Hindlimb muscle (tissue), 1 donor: ENCODE measurements at places on chromosomes 1 and 21. TPM values are rescaled to one million over a fixed set of nuclear protein-coding genes. Genes with fewer than 3 reads are reported as not detected.

DNA sequence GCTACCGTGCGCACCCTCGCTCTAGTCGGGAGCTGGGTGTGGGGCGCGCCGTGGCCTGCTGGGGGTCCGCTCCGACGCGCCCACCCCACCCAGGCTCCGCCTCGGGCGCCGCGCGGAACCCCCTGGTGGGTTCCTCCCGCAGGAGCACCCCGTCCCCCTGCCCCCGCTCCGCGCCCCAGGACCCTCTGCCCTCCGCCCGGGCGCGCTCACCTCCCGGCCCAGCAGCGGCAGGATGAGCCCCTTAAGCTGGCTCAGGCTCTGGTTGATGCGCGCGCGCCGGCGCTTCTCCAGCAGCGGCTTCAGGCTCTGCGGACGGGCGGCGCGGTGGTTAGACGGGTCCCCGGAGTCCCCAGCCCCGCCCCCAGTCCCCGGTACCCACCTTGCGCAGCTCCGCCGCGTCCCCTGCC, 319 bp downstream of the HES2 start:
- no peak for DNase-seq

Gene AMY1C
- polyA plus RNA-seq = not detected

DNA sequence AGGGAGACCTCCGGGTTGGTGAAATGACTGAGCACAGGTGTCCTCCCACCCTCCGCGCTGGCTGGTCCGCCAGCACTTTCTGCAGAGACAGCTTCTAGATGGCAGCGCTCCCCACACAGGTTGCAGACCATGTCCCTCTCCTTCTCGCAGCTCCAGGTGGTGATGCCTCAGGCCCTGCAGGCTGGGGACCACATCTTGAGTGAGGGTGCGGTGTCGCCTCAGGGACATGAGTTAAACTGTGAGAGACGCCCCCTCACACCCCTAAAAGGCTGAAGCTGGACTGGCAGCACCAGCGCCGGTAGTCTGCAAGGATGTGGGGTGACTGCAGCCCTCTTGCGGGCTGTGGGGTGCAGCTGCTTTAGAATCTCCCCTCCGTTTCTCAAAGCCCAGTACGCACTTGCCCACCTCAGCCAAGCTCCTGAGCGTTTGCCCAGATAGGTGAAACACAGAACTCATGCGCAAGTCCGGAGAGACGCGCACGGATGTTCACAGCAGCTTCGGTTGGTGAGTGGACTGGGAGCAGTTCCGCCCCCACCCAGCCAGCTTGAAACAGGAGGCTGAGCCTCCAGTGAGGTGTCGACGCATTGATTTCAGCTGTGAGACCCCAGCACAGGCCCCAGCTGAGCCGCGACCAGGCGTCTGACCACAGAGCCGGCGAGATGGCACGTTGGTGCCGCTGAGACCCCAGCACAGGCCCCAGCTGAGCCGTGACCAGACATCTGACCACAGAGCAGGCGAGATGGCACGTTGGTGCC, 28.6 kb downstream of the COL6A1 start:
- DNase-seq = no peak

DNA sequence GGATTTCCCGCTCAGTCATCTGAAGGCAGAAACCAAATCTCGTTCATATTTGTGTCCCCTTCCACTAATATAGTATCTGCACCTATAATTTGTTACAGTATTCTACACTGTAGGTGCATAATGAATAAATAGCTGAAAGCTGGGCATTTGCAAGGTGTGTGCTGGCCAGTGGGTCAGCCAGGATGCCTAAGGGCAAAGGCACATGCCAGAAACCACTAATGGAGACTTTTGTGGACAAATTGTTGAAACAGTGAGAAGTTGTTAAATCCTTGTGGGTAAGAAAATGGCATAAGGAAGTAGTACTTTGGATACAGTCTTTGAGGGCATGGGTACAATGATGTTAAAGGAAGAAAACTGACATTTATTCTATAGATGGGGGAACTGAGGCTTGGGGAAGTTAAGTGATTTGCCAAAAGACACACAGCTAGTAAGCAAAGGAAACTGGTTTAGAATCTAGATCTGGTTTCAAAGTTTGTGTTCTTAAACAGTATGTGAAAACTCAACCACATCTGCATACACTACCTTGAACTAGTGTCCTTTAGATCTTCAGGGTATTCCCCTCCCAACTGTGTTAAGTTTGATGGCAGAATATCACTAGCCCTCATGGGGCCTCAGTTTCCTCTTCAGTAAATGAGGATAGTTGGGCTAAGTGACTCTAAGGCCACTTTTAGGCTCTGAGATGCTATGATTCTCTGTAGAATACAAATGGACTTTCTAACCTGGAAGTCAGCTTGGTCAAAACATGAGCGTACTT, 26.5 kb upstream of the LRRC8C start:
- DNase-seq = no peak

DNA sequence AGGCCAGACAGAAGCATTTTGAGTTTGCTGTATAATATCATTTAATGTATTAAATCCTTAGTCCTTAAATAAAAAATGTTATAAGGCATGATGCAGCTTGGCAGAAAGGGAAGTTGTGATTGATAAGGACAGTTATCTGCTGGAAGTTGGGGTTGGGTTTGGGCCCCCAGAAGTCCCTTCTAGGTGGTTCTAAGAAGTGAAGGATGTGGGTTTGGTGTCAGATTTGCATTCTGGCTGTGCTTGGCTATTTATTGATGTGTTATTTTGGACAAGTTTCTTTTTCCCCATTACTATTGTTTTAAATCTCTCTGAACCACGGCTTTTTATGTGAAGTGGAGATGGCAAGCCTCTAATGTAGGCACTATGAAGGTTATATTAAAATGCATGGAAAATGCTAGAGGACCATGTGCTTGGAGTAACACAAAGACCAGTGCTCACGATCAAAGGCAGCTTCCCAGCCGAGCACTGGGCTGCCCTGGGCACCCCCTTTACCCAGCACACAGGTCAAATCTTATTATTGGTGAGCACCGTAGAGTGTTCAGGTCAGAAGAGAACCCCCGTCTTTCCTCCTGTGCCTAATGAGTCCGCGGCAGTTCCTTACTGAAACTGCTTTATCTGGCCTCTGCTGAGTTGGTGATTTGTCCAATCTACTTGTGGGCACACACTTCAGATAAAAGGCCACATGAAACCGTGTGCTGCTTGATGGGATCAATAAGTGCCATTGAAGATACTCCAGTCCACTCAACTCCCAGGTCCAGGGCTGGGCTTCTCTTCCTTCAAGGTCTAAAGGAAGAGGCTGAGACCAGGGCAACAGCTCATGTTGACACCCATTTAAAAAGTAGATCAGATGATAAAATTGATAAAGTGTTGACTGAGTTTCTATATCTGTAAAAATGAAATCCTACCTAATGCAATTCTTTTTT, 212.0 kb downstream of the PRDM2 start:
- DNase-seq = no peak

- no peak for DNase-seq
Measured at GRCh38 chr1:208907790-208908189, 663.6 kb upstream of the PLXNA2 start.

- DNase-seq = no peak
Measured at GRCh38 chr1:184033711-184034167, 3.8 kb downstream of the COLGALT2 start.

Gene PDZK1IP1
- 0.59 TPM for polyA plus RNA-seq

GRCh38 chr1:25197982-25198662, 34.2 kb downstream of the SYF2 start:
- DNase-seq = no peak

- DNase-seq = no peak
Measured at GRCh38 chr1:154958681-154959425, 2.7 kb downstream of the PYGO2 start.

DNA sequence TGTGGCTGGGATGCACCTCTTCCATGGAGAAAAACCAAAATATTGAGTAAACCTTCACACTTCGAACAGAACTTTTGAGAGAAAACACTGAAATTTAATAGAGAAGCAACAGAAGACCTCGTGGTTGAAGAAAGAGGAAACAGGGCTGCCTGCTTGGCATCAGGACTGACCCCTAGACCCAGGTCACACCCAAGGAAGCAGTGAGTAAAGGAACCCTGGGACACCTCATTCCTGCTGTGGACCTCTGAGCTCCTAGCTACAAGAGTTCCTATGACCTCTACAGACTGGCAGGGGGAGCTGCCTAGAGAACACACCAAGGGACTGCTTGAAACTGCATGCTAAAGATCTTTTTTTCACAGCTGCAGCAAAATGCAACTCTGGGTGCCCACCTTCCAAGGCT, 67.8 kb downstream of the FASLG start:
- DNase-seq = no peak

DNA sequence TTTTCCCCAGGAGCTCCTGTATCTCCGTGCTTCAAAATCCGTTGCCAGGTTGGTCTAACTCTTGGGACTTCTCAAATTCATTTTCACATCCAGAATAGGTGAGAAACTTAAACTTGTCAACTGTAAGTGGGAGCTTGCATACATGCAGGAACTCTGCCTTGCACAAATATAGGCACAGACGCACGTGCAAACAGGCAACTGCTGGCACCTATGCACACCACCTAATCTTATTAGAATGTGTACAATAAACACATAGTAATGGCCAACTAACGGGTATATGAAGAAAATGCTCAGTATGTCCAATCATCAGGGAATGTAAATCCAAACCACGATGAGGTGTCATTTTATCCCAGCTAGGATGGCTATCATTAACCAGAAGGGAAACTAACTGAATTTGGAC, 22.6 kb upstream of the FCGR2A start:
- DNase-seq = no peak

Gene RGS8
- polyA plus RNA-seq = not detected

DNA sequence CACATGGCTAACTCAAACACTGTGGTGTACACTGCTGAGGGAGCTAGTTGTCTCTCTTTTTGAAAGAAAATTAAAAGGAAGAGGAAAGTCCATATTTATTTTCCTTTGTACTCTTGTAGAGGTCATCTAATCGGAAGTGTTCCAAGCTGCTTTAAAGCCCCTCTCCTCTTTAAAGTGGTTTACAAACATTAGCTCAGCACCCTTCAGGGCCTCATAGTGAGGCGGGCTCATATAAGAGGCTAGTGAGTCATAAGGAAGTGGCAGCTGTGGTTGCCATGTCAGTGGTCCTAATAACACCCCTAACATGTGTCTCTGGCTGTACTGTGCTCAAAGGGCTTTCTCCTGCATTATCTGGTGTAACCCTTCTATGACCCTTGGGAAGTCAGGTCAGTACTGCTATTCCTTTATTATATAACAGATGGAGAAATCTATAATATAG, 104.4 kb upstream of the SERBP1 start:
- DNase-seq = no peak

DNA sequence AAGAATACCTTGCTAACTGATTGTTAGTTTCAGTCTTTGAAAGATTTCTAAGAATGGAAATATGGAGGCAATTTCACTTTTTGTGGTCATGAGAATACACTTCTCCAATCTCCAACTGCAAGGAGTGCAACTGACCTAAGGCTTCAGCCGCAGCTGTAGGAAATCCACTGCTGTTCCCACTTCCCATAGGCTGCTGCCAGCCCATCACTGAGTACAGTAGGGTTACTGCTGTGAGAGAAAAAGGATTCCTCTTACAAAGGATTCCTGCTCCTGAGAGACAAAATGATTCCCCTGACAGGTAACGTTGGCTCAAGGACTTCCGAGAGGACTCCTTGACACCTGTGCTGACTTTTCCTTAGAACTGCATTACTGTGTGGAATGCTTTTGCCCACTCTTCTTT, 87.4 kb downstream of the ADGRL4 start:
- no peak for DNase-seq

Gene TFF1
- polyA plus RNA-seq = not detected

GRCh38 chr1:201501144-201501543, 5.8 kb downstream of the CSRP1 start:
- DNase-seq = no peak

GRCh38 chr1:153957744-153958110, 685 bp downstream of the CRTC2 start:
- DNase-seq = no peak

GRCh38 chr1:228134591-228134990, 5.5 kb upstream of the GUK1 start:
- DNase-seq = no peak
